PC-9 (cell line): ENCODE measurements at places on chromosomes 12 and 14. TPM values are rescaled to one million over a fixed set of nuclear protein-coding genes. Genes with fewer than 3 reads are reported as not detected.

Gene ATP5F1B
- total RNA-seq = 506 and 587 TPM in 2 replicates

GRCh38 chr14:95500201-95500681 lies 16.2 kb downstream of the SYNE3 start:
- no peak for DNase-seq
- H3K27ac ChIP-seq = no peak overlapping the region
- H3K36me3 ChIP-seq = no peaks in the 10 kb centered on the region
- H3K4me1 ChIP-seq = 0 out of 2 replicates have a peak, but pooled peaks cover 4% of the 10 kb centered on the region
- no peaks in the 10 kb centered on the region for H3K27me3 ChIP-seq
- no peak overlapping the region for H3K4me3 ChIP-seq

Gene PRKCH
- 32.4 and 49.8 TPM in 2 replicates for total RNA-seq

GRCh38 chr12:29863665-29864064 lies 79.9 kb upstream of the TMTC1 start:
- H3K4me3 ChIP-seq = no peak overlapping the region
- no peaks in the 10 kb centered on the region for H3K36me3 ChIP-seq
- DNase-seq = no peak
- no peaks in the 10 kb centered on the region for H3K4me1 ChIP-seq
- H3K27me3 ChIP-seq = no peaks in the 10 kb centered on the region

Gene NKX2-8
- total RNA-seq = 1.1 and 2.9 TPM in 2 replicates

DNA sequence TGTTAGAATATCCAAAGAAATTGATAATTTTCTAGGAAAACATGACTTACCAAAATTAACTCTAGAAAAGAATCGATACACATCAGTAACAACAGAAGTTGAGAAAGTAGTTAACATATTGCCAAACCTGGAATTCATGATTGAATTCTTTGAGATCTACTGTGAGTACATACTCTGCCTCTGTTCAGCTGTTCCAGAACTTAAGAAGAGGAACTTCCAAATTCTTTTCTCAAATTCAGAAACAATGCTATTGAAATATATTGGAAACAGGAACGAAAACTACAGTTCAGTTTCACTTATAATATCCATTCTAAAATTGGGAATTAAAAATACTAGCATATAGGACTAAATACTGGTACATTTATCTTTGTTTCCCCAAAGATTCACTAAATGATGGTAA lies 57.9 kb downstream of the MARK3 start:
- no peak overlapping the region for H3K4me3 ChIP-seq
- DNase-seq = no peak
- no peaks in the 10 kb centered on the region for H3K4me1 ChIP-seq
- no peak overlapping the region; the same call in 1 of the 2 replicates for H3K27ac ChIP-seq
- no peaks in the 10 kb centered on the region for H3K27me3 ChIP-seq
